ENCODE measurements at places on chromosomes 13 and 19. TPM values are rescaled to one million over a fixed set of nuclear protein-coding genes. Genes with fewer than 3 reads are reported as not detected.

RNF225 gene
- total RNA-seq: 0.50 TPM

DNA sequence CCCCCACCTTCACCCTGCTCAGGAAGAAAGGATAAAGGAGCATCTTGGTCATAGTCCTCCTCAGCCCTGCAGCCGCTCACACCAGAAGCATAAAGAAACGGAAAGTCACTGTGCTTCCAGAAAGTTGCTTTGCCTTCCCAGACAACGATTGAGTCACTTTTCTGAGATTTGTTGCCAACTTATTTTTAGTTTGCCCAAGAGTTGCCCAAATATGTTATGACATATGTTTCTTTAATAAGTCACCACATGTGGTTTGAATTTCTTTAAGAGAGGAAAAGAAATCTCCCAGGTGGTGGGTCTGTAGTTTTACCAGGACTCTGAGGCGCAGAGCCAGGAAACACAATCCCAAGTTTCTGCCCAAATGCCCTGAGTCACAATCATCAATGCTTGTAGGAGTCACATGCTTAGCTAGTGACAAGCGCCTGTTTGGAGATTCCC lies 63.4 kb upstream of the LRCH1 start:
- DNase-seq: peak; percentile 81

DNA sequence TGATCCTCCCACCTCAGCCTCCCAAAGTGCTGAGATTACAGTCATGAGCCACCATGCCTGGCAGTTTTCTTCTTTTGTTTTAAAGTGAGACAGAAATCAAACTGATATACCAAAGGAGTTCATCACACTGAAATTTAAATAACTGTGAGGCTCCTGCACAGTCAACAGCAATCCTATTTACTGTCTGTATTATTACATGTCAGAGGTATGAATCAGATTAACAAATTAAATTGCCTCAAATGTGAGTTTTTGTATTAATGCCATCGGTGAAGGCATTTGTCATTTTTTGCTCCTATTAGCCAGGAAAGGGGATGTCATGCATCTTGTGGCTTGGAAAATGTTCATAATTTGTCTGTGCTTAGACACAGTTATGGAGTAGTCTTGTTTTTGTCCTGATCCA lies 20.4 kb downstream of the DCT start:
- no peak for DNase-seq

ZNF835 gene
- 0.17 TPM for total RNA-seq

DNA sequence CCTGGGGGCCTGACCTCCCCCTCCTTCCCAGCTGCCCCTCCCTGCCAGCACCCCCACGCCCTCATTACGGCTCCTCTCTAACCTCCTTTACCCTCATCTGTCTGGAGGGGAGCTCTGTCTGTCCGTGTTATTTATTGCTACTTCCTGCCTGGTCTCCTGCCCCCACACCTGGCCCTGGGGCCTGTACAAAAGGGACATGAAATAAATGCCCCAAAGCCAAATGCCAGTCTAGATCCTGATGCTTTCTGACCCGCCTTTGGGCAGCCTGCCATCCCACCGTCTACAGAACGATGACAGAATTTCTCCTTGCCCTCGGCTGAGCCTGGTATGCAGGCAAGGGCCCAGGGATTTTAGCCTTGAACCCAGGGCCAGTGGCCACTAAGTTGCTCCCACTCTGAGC lies 15.4 kb upstream of the CD22 start:
- no peak for DNase-seq

DNA sequence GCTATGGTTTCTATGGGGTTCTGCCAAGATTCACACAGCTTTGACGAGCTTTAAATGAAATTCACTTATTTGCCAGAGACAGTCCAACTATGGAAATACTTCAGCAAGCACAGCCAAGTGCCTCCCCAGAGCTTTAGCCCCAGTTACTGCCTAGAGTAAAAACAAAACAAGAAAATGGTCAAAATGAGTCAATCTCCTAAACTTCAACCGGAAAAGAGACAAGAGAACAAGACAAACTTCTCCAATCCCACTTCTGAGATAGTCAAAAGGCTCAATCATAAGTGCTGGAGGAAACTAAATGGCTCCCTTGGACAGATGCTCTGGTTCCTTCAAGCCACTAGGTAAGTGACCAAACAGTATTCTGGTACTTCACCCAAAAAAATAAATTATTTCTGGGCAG lies 65.8 kb downstream of the KATNAL1 start:
- DNase-seq: no peak
